SW 1271 (cell line): ENCODE measurements at places on chromosomes 12 and 14.

DNA sequence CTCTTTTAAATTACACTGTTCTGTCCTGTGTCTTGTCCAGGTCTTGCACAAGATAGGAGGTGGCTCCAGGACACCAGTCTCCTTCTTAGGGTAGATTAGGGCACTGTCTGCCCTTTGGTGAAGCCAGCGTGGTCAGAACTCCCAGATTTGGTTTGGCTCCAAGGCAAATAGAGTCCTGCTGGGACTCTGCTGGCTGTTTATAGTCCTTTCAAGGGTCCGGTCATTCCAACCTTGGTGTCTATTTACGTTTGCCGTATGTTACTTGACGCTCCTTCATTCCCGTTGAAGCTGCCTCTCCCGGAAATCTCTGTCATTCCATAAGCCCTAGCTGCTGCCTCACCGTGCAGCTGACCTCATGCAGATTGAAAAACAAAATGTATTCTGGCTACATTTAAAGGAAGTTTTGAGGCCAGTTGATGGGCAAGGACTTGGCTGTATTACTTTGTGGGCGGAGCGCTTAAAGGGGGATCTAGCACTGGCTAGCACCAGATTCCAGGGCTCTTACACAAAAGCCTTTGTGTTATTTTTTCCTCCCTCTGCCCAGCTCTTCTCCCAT lies 180.6 kb downstream of the AKAP6 start:
- no peak for DNase-seq

DNA sequence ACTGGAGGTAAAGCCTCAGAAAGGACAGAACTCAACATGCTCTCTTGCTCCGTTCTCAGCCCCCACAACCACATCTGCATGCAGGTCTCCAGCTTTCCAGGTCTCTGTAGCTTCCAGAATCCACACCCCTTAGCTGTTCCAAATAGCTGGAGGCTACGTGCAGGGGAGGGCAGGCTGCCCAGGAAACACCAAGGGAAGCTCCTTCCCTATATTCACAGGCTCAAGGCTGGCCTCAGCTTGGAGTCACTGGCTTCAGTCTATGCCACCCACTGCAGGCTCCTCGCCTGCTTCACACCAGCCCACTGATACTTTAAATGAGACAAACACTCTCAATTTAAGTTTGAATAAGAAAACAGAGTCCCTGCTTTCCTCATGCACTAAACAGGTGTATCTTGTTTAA lies 73.3 kb downstream of the ASCL4 start:
- no peak for DNase-seq

- DNase-seq, result no peak
Observed at GRCh38 chr14:66046035-66046434, 440.1 kb upstream of the CCDC196 start.

DNA sequence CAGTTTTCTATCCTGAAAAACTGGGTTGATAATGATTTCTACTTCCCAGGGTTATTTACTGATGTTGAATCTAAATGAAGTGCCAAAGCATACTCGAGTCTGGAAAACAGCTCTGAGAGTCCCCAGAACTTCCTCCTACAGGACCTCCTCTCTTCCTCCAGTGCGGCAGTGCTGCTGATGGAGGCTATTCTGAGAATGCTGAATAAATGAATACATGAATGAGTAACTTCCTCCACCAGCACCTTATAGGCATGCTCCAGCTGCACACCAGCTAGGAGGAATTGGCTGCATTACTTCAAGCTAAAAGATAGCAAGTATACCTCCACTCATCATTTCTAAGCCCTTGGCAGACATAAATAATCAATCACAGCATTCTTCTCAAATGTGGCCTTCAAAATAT lies 448.8 kb upstream of the CCDC196 start:
- DNase-seq, result no peak

GRCh38 chr14:48726080-48726642 lies 860.0 kb downstream of the RPS29 start:
- no peak for DNase-seq

- DNase-seq, result no peak
Observed at GRCh38 chr12:8816448-8817050, 5.9 kb upstream of the A2ML1 start.

DNA sequence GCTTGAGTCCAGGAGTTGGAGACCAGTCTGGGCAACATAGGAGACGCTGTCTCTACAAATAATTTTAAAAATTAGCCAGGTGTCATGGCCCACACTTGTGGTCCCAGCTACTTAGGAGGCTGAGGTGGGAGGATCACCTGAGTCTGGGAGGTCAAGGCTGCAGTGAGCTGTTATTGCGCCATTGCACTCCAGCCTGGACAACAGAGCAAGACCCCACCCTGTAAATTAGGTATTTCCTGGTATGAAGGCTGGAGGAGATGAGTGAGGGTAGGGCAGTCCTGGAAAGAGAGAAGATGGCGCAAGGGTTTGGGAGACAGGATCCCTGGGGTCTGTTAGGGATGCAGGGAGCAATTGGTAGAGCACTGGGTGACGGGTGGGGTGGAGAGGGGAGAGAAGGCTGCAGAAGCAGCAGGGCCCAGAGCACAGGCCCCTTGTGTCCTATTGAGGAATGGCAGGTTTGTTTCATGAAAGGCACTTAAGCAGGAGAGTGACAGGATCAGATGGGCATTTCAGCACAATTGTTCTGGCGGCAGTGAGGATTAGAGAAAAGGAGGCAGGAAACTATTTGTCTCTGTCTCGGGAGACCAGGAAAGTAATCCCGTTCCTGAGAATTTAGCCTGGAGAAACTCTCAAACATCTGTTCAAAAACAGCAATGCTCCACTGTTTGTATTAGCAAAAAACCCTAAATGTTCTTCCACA lies 47.2 kb upstream of the KTN1 start:
- DNase-seq, result no peak

DNA sequence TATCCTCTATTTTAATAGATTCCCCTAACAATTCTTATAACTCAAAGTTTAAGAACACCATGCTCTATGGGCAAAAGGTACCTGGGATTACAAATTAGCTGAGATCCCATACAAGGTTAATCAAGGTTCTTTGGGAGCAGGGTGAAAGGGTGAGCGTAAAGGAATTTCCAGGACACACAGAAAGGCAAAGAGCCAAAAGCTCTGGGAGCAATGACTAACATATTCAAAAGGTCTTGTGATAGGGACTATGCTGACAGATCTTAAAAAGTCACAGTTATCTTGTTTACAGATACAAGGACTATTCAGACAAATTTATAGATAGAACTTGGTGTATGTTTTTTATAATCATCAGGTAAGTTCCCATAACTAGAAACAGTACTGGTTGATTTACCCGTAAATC lies 19.5 kb upstream of the PPFIBP1 start:
- no peak for DNase-seq

- no peak for DNase-seq
Observed at GRCh38 chr14:79734151-79734550, 477.2 kb downstream of the DIO2 start.

DNA sequence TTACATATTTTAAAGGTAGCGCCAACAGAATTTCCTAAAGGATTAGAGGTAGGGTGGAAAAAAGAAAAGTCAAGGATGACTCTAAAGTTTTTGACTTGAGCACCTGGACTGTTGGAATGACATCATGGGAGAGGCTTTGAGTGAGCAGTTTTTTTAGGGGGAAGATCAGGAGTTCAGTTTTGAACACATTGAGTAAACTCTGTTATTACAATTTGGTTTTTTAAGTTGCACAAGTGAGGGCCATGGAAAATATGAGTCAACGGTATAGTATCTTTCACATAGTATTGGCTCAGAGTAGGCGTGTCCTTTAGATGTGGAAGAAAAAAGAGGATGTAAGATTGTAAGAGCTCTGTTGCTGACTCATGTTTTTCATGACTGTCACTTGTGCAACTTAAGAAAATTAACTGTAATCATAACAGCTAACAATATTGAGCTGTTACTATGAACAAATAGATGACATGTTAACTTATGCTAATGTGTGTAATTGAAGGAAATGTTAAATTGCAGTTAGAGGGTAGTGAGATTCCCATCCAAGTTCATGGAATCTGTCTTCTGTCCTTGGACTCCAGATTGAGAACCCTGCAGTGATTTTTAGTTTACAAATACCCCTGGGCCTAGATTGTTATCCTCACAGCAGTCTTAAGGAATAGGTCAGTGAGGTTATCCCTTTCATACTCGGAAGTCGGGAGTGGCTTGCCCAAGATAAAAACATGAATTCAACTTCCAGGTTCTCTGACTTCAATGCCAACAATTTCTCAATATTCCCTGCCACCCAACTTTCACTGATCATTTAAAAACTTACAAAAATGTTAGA lies 48.2 kb upstream of the ATP2B1 start:
- peak; percentile 82 for DNase-seq

DNA sequence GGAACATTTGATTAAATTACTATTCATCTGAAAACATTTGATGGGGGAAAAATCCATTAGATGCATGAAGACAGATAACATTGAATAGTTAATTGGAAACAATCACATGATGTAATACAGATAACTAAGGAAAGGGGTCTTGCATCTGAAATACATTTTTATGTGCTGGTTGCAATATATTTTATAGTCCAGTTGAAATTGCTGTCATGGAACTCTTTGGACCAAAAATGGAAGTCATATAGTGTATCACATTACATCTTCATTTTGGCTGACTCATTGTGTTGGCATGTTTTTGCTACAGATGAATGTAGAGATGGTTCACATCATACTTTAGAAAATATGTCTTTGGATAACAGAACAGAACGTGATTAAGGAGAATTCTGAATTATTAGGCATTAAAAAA lies 43.0 kb upstream of the GNPNAT1 start:
- DNase-seq, result peak; percentile 39

DNA sequence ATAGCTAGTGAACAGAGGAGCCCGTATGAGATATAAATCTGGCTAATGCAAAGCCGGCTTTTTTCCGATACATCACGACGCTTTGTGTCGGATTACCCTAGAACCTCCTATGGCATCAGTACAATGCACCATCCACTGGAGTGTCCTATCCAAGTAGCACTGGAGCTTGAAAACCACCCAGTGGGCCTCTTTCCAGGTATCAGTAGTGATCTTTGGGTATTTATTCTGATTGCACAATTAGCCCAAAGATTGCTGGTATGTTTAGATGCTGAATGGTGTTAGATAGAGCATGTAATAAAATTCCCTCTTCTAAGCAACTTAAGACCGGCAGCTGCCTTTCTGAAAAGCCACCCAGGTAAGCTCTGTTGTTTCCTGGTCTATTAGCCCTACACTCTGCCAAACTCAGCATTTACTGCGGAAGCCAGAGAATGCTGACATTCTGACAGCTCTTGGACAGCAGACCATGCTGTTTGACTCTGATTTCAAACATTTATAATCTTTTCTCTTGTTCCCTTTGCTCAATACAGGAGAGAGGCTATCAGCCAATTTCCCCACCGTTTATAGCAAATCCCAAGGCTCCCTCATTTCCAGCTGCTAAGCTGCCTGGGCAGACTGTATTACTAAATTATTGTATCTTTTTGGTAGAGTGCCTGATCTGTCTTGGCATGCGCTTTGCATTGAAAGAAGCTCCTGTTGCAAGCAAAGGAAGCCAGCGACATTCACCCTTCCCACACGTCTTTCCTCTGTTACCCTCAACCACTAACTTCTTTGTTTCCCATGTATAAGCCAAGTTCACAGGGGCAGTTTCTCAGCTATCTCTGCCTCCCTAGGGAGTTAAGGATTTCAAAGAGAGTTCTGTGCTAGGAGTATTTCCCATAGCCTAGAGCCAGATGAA lies 388.3 kb upstream of the GARIN6 start:
- DNase-seq, result no peak

DNA sequence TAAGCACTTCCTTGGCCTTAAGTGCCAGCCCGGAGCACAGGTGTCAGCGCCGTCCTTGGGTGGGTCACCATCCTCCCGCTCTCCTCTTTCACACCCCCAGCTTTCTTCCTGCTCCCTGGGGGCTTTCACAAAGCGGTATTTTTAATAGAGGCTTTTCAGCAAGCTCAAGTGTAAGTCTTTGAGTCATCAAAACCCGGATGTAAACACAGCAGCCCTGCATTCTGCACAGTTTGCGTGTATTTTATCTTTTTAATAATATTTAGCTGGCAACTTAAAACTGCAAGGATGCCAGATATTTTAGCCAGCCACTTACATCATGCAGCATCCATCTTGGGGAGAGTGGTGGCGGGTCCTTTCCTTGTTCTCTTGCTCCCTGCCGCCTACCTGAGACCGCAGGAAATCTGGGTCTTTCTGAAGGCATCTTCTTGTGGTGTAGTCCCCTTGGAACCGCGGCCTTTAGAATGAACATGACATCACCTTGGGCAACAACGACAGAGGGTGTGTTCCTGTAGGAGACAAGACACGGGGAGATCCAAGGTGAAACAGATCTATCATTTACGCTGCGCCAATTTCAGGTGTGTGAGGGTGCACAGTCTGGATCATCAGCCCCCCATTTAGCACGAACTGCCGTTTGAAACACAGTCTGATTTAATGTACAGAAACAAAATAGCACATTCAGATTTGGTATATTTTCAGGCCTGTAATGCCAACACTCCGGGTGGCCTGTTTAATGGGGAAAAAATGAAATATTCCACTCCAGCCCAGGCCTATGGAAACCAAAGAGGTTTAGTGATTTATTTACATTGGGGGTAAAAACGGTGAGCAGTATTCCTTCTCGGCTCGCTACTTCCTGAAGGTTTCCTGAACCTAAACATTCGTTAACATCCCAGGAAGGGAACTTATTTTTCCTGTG lies 12.5 kb upstream of the IRF2BPL start:
- no peak for DNase-seq

GRCh38 chr14:102590667-102591099 lies 1.8 kb upstream of the RCOR1 start:
- peak; percentile 34 for DNase-seq

- DNase-seq, result peak; percentile 64
Observed at GRCh38 chr12:65695113-65695865, 129.0 kb upstream of the HMGA2 start.

- no peak for DNase-seq
Observed at GRCh38 chr14:76574416-76575095, 186.7 kb upstream of the VASH1 start.

DNA sequence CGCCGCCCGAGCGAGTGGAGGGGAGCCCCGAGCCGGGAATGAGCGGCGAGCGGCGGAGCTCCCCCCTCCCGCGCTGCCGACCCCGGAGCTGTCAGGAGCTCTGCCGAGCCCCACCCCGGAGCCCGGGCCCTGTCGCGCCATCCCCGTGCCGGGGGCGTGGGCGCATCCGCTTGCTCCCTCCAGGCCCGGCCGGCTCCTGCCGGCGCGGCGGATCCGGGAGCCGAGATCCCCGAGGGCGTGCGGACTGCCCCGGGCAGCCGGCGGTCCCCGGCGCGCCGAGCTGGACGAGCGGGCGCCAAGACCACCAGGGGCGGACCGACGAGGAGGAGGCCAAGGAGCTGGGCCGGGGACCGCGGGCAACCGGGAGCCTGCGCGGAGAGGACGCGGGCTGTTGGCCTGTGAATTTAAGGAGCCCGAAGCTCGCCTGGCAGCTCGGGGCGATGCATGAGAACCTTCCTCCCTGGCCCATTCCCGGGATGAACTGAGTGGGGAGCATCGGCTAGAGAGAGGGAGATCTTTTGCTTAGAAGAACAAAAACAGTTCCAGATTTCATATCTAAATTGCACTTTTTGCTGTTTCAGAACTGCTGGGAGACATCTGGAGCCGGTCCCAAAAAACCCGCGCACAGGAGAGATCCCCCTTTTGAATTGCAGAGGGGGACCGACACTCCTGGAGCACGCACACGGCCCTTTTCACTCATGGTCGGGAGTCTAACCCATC lies 2.0 kb downstream of the PTHLH start:
- DNase-seq, result no peak
